HT1080 (cell line): ENCODE measurements at places on chromosomes 1 and 21. TPM values are rescaled to one million over a fixed set of nuclear protein-coding genes. Genes with fewer than 3 reads are reported as not detected.

GRCh38 chr1:168135116-168135920 is 1.4 kb downstream of the GPR161 start:
- DNase-seq = no peak

DNA sequence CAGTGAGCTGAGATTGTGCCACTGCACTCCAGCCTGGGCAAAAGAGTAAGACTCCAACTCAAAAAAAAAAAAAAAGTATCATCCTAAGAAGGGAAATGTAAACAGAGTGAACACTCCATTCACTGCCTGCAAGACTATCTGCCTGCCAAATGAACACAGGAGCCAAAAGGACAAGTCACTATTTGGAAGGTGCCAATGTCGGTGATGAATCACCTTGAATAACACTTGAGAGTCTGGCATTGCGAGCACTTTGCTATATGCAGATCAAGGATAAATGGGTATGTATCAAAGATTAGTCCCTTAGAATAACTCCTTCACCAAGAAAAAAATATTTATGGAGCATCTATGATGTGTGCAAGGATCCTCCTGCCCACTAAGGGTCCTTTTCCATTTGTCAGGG is 6.6 kb downstream of the UBR4 start:
- peak; percentile 75 for DNase-seq

DNA sequence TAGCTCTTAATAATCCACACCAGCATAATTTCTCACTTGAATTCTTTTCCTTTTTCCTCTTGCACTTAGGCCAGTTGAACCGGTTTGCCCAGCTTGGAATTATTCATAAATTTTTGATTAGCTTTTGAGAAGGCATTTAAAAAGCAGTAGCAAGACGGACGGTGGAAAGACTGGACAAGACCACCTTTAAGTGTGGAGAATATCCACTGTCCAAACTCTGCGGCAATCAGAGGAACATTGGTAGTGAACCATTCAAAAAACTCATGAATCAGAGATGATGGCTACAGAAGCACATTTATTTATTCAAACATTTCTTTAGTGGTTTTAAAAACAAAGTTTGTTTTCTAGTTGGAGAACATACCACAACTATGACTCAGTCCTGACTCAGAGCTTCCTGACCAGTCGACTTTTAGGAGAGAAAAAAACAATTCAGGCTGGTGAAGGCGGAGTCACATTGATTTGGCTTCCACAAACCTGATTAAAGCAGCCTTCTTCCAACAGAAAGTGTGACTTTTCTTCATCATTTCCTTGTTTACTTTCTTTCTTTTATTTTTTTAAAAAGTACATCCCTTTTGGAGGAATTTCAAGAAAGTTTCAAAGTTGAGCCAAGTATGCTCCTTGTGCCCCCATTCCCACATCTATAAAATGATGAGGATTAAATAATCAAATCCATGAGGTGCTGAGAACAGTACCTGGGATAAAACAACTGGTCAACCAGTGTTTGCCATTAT is 128.8 kb downstream of the ADSS2 start:
- DNase-seq = peak; percentile 97

DNA sequence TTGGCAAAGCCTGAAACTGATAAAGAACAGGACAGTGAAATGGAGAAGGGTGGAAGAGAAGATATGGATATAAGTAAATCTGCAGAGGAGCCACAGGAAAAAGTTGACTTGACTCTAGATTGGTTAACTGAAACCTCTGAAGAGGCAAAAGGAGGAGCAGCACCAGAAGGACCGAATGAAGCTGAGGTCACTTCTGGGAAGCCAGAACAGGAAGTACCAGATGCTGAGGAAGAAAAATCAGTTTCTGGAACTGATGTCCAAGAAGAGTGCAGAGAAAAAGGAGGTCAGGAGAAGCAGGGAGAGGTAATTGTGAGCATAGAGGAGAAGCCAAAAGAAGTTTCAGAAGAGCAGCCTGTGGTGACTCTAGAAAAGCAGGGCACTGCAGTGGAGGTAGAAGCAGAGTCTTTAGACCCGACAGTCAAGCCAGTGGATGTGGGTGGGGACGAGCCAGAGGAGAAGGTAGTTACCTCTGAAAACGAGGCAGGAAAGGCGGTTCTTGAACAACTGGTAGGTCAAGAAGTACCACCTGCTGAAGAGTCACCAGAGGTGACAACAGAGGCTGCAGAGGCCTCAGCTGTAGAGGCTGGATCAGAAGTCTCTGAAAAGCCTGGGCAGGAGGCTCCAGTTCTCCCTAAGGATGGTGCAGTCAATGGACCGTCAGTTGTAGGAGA is 16.3 kb downstream of the CCDC17 start:
- DNase-seq = no peak

The ANKRD45 gene
- 0.05 TPM in 1 of 2 replicates, not detected in the other for total RNA-seq

DNA sequence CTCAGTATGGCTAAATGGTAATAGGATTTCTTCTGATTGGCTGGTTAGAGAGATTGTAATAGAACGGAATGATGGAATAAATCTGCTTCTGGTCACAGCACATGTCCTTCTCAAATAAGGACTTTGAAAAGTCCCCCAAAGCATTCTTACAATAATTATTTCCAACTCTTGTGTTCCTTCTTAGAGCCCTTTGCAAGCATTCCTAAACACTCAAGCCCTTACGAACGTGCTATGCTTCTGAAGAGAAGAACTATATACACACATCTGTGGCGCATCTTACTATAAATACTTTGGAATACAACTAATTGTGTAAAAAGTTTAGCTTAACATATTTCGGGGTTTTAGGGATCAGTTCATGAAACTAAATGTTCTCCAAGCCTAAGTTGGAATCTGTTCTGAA is 25.6 kb downstream of the CLIC4 start:
- DNase-seq = no peak

The MARK1 gene
- total RNA-seq = 2.0 and 3.1 TPM in 2 replicates

DNA sequence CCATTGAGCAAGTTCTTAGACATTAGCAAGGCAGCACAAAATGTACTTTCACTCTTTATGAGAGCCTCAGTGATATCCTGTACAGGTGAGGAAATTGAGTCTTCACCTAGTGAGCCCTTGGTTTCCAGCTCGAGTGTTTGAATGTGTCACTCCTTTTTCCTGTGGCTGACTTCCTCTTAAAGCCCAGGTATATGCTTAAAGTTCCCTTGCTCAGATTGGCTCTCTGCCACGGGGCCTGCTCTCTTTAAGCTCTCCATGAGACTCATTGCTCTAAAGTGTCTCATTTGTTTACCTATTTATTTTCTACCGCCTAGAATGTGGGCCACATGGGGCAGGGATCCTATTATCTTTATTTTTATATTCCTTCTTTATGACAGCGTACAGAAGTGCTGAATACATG is 324.9 kb downstream of the SIPA1L2 start:
- DNase-seq = no peak

The RORC gene
- 0.03 TPM in 1 of 2 replicates, not detected in the other for total RNA-seq

DNA sequence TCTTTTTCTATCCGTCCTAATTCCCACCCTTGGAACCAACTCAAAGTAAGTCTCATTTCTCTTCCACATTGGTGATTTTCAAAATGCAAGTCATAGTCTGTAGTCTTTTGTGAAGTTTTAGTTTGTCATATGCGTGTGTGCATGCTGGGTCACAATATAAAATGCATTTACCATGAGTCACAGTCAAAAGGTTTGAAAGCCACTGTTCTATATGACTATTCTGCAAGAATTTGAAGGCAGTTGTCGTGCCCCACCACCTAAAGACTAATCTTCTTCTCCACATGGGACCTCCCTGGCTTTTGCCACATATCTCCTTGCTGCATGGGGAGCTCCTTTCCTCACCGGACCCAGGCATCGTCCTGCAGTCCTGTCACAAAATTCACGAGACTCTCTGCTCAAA is 1.6 kb downstream of the STPG1 start:
- peak; percentile 79 for DNase-seq

The SYCP1 gene
- total RNA-seq = not detected in 2 replicates

DNA sequence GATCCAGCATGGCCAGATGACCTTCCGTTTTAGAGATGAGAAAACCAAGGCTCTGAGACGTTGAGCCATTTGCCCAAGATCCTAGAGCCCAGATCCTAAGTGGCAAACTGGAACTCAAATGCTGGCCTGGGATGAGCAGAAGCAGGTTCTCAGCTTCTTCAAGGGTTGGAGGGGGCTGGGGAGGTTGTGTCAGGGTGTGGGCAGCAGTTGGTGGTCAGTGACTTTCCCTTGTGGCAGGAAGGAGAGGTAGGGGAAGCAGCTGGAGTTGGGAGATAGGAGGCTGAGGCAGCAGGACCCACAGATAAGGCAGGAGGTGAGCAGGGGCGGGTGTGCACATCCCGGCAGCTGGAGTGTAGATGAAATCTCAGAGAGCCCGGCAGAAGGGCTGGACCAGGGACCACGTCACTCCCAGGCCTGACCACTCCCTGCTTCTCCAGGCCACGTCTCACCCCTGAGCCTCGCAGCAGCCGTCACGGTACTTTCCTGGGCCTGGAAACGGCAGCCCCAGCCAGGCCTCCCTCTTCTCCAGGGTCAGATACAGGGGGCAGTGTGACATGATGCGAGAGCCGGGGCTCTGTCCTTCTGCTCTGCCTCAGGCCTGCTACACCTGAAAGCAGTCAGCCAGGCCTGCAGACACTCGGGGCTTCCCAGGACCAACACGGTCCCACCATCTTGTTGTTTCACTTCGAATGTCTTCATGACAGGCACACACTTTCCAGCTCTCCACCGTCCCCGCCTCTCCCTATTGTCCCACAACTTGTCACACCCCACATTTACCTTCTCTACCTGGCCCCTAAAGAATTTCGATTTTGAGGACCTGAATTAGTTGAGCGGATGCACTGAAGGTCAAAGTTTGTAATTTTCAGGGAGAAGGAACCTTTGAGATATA is 11.5 kb upstream of the LAPTM5 start:
- DNase-seq = no peak

- DNase-seq = peak; percentile 53
Observed at GRCh38 chr21:42198929-42199867, 19.7 kb upstream of the ABCG1 start.

DNA sequence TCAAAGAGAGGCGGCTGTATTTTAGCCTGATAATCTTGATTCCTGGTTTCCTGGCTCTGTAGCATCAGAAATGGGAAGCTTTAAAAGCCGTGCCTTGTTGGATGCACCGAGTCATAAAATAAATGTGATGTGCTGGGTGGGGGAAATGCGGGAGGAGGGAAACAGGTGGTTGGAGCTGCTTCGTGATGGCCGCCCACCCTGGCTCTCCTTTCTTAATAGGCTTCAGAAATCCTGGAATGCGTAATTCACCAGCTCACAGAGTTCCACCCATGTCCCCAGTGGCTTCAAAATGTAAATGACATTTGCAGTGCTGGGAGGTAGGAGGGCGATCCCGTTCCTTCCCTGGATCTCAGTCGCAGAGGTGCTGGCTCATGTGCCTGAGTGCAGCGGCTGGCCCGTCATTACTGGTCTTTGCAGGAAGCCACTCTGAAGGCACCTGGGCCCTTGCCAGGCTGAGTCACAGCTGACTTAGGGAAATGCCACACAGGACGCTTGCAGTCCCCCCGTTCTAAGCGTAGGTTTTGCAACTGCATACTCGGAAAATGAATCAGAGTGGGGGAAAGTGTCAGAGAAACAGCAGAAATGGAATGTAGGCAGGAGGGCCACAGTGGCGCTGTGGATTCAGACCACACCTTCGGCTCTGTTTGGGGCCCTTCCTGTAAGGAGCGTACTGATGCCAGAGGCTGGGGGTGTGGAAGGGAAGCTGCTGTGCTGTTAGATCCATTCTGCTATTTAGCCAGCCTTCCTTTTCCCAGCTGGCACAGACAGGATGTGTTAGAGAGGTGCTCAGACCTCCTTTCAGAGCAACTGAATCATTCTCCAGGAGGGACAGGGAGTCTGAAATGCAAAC is 37.6 kb downstream of the GALNT2 start:
- DNase-seq = peak; percentile 100

The TMEM125 gene
- not detected in 2 replicates for total RNA-seq

- no peak for DNase-seq
Observed at GRCh38 chr1:25889470-25889869, 14.0 kb upstream of the PAQR7 start.

The CCNL2 gene
- 74.6 and 96.1 TPM in 2 replicates for total RNA-seq

DNA sequence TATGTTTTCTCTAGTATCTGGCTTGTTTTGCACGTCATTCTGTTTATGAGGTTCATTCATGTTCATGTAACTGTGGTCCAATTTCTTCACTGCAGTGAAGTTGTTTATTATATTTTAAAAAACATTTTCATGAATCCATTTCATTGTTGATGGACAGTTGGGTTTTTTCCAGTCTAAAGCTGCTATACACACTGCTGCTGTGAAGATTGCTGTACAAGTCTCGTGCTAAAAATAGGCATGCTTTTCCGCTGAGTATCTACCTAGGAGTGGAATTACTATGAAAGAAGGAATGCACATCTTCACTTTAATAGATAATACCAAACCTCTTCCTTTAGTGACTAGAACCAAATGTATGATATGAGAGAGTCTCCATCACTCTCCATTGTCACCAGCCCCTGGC is 49.0 kb upstream of the ETS2 start:
- peak; percentile 76 for DNase-seq

- peak; percentile 20 for DNase-seq
Observed at GRCh38 chr1:170967042-170967910, 31.9 kb downstream of the MROH9 start.

- DNase-seq = no peak
Observed at GRCh38 chr1:61842036-61842435, 99.8 kb downstream of the PATJ start.

The ZNF593OS gene
- not detected in 2 replicates for total RNA-seq

DNA sequence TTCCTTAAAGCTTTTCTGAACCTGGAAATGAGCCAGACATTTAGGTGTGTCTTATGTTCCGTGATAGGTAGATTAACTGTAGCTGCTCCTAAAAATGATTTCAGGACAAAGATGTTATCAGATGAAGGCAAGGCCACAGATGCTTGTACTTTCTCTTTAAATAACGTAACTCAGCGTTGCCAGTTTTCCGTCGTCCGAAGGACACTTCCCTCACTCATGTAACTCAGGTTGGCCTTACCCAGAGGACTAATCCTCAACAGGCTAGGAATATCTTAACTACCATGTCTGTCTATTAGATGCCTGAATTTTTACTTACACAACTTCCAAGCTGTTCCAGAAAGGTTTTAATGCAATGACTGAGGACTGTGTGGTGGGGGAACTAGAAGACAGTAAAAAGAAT is 35.4 kb upstream of the FAM89A start:
- no peak for DNase-seq

GRCh38 chr1:2834741-2835564 is 33.5 kb upstream of the TTC34 start:
- no peak for DNase-seq

DNA sequence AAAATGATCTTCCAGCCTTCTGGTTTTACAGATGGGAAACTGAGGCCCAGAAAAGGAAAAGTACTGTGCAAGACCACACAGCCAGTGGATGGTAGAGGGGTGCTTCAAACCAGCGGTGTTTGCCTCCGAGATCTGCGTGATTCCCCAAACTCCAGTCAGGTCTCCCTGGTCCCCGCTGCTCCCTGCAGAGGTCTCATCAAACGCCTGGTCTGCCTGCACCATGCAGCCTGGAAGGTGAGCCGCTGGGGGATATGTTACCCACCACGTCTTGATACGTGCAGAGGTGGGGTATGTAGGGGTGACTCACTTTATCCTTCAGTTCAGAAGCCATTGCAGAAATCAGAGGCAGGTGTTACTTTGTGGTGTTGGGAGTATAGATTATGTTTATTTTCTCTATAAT is 56.3 kb downstream of the MYOM3 start:
- DNase-seq = no peak

The SLC45A1 gene
- total RNA-seq = not detected in 2 replicates
